HFFc6 (cell line): ENCODE measurements at places on chromosomes 2 and 18. TPM values are rescaled to one million over a fixed set of nuclear protein-coding genes. Genes with fewer than 3 reads are reported as not detected.
A peak's percentile ranks its signal among the peaks of the same experiment; 100 is the strongest.

DNA sequence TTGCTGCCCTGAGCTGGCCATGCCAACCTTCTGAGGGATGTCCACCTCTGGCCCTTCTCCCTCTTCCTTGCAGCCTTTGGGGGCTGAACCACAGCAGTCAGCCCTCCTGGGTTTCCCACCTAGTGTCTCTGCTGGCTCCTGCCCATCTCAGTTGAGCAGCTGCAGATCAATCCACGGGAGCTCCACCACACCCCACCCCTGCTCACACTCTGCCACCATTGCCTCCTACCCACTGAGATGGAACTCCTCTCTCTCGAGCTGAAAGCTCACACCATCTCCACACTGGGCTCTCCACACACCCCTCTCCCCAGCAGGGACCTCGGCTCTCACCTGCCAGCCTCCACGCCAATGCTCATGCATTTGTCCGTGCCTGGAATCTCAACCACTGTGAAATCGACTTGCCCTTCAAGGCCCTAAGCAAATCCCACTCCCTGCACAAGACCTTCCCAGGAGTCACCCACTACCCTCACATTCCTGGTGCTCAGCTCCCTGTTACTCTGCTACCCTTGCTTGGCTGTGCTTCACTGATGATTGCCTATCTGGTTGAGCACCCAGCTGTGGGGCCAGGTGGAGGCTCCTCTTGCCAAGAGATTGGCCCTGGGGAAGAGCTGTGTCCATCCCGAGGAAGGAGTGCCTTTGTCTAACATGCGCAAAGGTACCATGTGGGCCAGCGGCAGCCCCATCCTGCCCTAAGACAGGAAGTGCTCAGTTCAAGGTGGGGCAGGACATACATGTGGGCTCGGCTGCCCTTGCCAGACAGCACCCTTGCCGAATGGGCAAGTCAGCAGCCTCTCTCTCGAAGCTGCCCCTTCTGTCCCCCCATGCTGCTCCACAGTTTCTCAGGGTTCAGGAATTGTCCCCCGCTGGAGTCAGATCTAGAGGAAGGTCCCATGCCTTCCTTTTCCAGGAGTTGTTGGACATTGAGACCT, 208.7 kb downstream of the CYP26B1 start:
- no peak for DNase-seq

Gene MTCL1
- 53.2 to 57.6 TPM (median 54.9 TPM) in 3 replicates for total RNA-seq

DNA sequence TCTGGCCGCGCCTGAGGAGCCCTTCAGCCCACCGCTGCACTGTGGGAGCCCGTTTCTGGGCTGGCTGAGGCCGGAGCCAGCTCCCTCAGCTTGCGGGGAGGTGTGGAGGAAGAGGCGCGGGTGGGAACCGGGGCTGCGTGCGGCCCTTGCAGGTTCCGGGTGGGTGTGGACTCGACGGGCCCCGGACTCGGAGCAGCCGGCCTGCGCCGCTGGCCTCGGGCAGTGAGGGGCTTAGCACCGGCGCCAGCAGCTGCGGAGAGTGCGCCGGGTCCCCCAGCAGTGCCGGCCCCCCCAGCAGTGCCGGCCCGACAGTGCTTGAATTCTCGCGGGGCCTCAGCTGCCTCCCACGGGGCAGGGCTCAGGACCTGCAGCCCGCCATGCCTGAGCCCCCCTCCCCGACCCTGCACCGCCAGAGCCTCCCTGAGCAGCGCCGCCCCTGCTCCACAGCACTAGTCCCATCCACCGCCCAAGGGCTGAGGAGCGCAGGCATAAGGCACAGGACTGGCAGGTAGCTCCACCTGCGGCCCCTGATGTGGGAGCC, 534.2 kb downstream of the ZNF804A start:
- no peak for DNase-seq

DNA sequence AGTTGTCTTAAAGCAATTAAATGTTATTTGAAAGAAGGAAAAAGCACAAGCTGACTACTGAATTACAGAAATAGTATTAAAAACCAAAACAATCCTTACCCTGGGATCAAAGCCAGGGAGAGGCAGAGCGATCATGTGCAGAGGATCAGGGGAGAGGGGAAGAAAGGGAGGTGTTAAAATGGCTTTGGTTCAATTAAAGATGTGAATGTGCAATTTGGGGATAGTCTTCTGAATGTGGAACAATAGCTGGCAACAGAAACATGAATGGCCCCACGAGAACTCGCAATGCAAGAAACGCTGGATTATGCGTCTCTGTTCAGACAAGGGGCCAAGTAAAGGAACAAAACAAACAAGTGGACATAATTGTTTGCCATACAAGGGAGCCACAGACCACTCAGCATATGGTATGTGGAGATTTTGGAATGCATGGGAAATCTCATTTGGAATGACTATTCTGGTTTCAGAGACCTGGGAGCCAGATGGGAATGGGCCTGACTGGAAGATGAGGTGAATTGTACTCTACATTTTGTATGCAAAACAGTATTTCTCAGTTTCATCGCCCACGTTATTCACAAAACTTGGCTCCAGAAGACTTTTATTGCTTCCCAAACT, 155.4 kb downstream of the SLC4A3 start:
- DNase-seq = no peak

Gene NAT8
- total RNA-seq = not detected in 3 replicates

Gene DYNAP
- total RNA-seq = not detected in 3 replicates

Gene OTOF
- total RNA-seq = not detected in 3 replicates

DNA sequence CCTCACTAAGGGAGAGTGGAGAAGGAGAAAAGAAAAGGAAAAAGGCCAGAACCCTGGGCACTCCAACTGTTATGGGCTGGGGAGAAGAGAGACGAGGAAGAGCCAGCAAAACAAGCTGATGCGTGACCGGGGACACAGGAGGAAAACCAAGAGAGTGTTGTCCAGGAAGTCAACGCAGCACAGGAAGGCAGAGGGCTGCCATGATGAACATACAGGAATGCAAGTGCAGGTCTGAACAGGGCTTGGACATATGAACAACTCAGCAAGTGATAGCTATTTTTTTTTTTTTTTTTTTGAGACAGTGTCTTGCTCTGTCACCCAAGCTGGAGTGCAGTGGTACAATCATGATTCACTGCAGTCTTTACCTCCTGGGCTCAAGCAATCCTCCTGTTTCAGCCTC, 28.4 kb downstream of the SIX3 start:
- no peak for DNase-seq

- DNase-seq = no peak
These were observed 98.6 kb downstream of the CALCRL start for GRCh38 chr2:187349326-187349944.

DNA sequence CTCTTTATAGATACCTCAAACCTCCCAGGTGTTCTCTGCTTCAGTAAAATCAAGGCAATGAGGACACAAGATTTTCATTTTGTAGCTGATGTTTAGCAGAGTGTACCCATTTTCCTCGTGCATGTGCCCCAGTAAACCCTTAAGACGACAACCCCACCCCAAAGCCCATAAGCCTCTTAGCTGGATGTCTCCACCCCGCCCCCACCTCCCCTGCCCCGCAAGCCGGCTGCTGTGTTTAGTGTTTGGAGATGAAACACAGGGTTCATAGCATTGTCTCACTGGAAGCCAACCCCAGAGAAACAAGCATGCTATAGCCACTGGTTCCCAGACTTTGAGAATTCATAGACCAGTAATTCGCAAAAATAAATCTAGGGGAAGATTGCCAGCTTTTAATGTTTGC, 5.8 kb upstream of the SAG start:
- DNase-seq = no peak

DNA sequence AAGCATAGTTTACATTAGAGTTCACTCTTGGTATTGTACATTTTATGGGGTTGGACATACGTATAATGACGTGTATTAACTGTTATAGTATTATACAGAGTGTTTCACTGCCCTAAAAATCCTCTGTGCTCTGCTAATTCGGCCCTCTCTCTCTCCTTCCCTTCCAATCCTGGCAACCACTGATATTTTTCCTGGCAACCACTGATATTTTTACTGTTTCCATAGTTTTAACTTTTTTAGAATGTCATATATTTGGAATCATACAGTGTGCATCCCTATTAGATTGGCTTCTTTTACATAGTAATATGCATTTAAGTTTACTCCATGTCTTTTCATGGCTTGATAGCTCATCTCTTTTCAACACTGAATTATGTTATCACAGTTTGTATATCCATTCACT, 526.7 kb downstream of the RIT2 start:
- no peak for DNase-seq

DNA sequence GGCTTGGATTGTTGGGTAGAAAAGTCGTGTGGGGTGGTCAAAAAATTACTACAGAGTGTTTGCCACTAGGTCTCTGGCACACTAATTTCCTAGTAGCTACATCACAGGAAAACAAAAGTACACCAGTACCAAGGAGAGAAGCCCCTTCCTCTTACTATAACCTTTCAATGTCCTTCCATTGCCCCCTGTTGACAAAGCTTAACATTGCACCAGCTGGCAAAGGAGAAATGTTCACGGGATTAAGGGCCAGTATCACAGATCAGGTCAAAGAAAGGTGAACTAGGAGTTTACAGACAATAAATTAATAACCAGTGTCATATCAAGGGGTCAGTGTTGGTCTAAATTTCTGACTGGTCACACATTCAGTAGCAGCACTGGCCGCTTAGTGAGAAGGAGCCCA, 1139.6 kb upstream of the FAM98A start:
- DNase-seq = no peak

GRCh38 chr2:19712850-19713249, 188.9 kb downstream of the TTC32 start:
- no peak for DNase-seq

DNA sequence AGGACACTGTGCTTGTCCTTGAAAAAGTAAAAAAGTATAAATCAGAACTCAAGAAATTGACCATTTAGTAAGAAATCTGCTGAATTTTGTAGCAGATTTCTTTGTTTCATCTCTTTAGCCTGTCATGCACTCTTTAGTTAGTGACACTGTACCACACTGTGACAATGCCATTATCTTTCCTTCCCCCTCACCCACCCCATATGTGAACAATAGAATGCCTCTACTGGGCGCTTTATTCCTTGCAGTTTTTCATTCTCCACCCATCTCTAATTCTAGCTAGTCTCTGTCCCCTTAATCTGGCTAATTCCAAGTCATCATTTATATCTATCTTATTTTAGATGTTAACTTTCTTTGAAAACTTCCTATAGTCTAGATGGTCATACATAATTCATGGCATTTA, 241.0 kb downstream of the LRP1B start:
- no peak for DNase-seq

- peak; percentile 32 for DNase-seq
These were observed 176.9 kb upstream of the FN1 start for GRCh38 chr2:215612786-215613185.

Gene MLPH
- total RNA-seq = 30.7 to 43.8 TPM (median 33.7 TPM) in 3 replicates

Gene C1QL2
- not detected in 2 replicates for total RNA-seq

DNA sequence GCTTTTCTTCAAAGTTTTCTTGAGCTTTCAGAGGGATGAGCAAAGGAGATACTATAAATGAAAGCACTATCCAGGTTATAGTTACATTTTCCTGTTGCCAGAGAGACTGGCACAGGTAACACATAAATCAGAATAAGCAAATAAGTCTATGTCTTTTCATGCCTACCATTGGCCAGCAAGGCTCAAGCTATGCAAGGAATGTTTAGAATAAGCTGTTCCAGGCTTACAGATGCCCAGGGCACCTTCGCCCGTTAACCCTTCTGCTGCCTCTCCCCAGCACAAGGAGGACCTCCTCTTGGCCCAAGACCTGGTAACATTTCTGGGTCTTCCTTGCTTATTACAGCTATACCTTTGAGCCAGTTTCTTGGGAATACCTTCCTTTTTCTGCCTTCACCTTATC, 233.7 kb upstream of the MEIS1 start:
- DNase-seq = no peak

DNA sequence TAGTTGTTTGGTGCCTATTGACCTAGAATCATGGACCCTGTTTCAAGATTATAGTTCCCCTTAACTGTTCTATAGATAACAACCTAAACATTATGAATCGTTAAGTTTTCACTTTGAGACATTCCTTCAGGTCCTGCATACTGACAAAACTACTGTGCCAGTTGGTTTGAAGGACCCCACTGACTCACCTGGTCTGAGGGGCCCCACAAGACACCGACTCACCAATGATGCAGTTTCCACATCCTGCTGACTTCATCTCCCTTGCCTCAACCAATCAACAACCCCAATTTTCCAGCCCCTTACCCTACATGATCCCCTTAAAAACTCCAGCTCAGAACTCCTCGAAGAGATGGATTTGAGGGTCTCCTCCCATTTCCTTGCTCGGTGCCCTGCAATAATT, 89.6 kb upstream of the CCDC141 start:
- no peak for DNase-seq

DNA sequence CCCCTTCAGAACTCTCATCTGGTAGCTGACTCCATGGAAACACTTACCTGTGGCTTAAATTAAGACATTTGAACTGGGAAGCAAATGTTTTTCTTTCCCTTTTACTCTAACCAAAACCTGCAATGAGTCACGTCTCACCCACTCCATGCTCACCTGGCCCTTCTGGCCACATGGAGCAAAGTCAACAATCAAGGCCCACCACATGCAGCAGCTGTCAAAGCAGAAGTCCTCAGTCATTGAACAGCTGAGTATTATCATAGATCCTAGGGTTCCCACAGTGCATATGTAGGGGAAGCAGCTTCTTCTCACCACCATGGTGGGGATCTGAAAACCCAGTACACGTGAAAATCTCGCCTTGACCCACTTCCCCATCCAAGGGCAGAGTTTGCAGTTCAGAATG, 12.3 kb upstream of the MEP1B start:
- no peak for DNase-seq

DNA sequence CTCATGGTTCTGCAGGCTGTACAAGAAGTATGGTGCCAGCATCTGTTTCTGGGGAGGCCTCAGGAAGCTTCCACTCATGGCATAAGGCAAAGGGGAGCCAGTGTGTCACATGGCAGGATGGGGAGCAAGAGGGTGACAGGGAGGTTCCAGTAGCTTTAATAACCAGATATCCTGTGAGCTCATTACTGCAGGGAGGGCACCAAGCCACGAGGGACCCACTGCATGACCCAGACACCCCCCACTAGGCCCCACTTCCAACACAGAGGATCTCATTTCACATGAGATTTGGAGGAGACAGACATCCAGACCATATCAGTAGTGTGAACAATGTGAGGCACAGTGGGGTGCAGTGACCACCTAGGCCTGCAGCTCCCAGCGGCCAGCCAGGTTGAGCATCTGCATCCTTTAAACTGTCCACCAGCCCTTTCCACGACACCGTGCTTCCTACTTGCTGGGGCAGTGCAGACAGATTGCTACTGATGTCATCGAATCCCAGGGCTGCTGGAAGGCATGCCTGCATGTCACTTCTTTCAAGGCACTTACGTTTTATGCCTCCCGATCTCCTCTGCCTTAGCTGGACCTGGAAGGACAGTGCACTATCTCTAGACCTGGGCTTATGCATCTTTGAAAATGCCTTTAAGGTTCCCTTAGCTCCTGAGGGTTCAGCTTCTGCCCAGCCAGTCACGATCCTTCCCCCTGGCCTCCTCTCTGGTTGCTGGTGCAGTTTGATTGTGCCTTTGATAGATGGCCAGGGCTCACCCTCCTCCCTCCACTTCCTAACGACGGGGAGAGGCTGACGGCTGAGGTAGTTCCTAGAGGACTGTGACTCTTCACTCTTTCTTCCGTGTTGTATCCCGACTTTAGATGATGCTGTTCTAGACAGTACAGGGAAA, 174.3 kb downstream of the FAM210A start:
- no peak for DNase-seq

- DNase-seq = no peak
These were observed 191.2 kb upstream of the PXDN start for GRCh38 chr2:1935476-1935875.
